Hematopoietic multipotent progenitor cell treated with erythropoietin and hydrocortisone succinate and interleukin-3 and kit ligand, for 8 days (in vitro differentiated cells): ENCODE measurements at places on chromosomes 6 and 20.
A peak's percentile ranks its signal among the peaks of the same experiment; 100 is the strongest.

- DNase-seq: no peak
Observed at GRCh38 chr6:10403385-10404106, 11.3 kb downstream of the TFAP2A start.

- DNase-seq: no peak
Observed at GRCh38 chr6:103797738-103798137, 1062.0 kb downstream of the HACE1 start.

GRCh38 chr6:137165375-137166246, 7.8 kb downstream of the IL22RA2 start:
- no peak for DNase-seq

GRCh38 chr6:23524548-23524947, 601.5 kb upstream of the NRSN1 start:
- DNase-seq: no peak

DNA sequence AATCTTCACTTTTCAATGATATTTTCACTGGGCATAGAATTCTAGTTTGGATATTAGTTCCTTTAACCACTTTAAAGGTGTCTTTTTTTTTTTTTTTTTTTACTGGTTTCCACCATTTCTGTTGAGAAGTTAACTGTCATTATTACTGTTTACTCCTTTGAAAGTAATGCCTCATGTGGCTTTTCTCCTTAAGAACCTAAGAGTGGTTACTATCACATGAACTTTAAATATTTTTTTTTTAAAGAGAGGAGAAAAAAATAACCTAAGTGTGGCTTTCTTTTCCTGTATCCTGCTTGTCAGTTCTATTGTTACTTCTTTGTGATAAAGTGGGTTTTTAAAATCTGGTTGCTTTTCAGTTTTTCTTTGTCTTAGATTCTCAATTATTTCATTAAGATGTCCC, 229.5 kb downstream of the CDH26 start:
- DNase-seq: no peak

DNA sequence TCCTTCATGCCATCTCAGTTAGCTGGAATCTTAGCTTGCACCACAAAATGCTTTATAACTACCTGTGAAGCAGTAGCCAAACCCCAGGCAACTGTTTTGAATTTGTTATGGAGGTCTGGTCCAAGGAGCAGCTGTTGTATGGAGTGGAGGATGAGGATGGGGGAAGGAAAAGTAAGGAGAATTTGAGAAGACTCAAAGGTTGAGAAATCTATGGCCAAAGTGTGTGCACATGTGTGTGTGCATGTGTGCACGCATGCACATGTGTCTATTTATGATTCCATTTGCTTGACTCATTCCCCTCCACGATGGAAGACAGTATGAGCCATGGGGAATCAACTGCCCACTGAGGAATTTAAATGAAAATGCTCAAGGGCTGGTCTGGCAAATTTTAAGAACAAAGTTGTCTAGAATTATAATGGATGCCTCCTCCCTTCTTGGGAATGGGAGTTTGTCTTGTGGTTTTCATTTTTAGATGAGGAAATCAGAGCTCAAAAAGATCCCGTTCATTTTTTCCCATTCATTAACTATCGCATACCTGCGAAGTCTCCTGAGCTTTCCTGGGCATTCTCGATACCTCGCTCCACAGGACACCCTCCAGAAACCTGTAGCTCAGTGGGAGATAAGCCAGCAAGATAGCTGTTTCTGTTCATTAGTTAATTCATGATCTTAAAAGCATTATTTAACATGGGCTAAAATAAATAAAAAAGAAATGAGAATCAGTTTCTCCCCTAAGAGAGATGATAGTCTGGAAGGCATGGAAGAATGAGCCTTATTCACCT, 152.3 kb upstream of the NEDD9 start:
- no peak for DNase-seq

- no peak for DNase-seq
Observed at GRCh38 chr6:12735786-12736185, 19.2 kb downstream of the PHACTR1 start.

- DNase-seq: no peak
Observed at GRCh38 chr6:5619249-5619648, 357.9 kb downstream of the FARS2 start.

DNA sequence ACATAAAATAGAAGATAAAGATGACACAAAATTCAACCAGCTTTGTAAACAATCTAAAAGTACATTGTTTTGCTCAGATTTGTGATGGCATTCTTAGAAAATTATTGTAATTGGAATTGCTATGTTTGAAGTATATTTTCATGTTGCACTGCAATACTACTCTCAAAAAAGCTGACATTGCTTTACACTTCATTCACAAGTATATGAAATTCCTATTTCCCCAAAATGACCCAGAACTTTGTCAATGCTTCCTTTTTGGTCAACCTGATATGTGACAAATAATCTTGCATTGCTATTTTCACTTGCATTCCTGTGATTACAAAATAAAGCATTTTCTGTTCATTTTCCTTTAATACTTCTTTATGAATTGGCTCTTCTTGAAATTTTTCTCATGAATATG, 104.1 kb upstream of the BMP5 start:
- DNase-seq: no peak

DNA sequence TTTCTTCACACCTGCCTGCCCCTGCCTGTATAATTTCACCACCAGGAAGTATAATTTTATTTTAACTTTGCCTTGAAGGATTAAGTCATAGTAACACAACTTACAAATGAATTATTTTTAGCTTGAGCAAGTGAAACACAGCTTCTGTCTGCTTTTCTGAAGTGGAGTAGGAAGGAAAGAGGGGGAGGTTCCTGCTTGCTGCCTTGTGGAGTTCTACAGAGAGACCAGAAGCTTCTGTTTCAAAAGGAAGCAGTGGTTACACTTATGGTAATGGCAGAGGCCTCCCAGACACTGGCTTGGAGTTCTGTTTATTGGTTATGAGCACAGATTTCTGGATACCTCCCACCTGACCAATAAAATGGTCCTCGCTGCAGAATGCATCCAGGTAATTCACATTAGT, 159.6 kb downstream of the TMEM200A start:
- no peak for DNase-seq

GRCh38 chr20:10105046-10105445, 70.3 kb downstream of the ANKEF1 start:
- DNase-seq: no peak

DNA sequence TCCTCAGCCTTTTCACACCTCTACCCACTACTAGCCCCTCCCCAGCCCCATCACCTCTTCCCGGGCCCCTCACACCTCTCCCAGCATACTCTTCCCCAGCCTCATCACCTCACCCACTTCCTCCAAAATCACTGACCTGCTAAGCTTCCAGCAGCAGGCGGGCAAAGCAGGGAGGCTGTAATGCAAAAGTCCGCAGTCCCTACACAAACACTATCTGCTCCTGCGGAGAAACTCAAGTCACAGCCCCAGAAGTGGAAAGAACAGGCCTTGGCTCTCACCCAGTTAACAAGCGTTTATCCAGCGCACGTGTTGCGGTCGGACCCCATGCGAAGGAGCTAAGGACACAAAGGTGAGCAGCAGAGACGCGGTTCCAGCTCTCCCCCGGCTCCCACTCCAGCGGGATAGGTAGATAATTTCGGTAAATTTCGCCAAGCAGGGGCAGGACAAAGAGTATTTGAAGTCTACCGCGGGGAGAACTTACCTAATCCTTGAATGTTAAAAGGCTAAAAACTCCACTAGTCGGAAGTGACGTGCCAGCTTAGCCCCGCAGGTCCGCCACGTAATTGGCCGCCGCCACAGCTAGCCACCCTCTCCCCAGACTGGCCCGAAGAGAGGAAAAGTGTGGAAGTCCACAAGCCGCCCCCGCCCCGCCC, 728 bp upstream of the TRIM39 start:
- DNase-seq: peak; percentile 81

GRCh38 chr20:58875111-58875510, 22.6 kb downstream of the GNAS start:
- DNase-seq: no peak

DNA sequence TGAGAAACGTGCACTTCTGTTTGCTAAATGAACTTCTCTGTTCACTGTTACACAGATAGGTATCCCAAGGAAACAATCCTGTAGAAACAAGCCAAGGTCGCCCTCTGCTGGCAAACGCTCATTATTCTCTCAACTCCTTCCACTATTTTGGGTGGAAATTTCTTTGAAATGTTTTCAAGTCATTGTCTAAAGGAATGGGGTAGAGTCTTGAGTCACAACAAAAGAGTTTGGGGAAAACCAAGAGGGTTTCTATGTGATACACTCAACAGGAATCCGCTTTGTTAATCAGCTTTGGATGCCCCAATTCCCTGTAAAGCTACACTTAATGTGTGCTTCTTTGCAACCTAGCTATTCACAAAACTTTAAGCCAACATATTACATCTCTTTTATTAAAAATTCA, 4.6 kb upstream of the RAE1 start:
- peak; percentile 74 for DNase-seq

- no peak for DNase-seq
Observed at GRCh38 chr6:104936766-104937535, 20.0 kb upstream of the LIN28B start.

DNA sequence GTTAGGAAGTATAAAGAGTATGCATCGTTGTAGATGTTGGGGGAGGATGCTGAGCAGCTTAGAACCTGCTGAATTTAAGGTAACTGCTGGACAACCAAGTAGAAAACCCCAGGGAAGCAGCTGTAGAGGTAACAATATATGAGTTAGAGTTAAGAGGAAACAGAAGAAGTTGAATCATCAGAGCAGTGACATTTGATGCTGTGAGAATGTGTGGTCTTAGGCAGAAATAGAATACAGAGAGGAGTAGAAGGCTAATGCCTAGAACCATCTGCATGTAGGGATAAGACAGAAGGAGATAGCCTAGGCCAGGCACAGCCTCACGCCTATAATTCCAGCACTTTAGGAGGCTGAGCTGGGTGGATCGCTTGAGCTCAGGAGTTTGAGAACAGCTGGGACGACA, 22.6 kb upstream of the DYNLRB1 start:
- no peak for DNase-seq

GRCh38 chr6:68951270-68951669, 316.2 kb downstream of the ADGRB3 start:
- no peak for DNase-seq

- no peak for DNase-seq
Observed at GRCh38 chr20:44990957-44991356, 24.6 kb downstream of the STK4 start.

GRCh38 chr6:112827793-112828192, 480.7 kb downstream of the RFPL4B start:
- no peak for DNase-seq

DNA sequence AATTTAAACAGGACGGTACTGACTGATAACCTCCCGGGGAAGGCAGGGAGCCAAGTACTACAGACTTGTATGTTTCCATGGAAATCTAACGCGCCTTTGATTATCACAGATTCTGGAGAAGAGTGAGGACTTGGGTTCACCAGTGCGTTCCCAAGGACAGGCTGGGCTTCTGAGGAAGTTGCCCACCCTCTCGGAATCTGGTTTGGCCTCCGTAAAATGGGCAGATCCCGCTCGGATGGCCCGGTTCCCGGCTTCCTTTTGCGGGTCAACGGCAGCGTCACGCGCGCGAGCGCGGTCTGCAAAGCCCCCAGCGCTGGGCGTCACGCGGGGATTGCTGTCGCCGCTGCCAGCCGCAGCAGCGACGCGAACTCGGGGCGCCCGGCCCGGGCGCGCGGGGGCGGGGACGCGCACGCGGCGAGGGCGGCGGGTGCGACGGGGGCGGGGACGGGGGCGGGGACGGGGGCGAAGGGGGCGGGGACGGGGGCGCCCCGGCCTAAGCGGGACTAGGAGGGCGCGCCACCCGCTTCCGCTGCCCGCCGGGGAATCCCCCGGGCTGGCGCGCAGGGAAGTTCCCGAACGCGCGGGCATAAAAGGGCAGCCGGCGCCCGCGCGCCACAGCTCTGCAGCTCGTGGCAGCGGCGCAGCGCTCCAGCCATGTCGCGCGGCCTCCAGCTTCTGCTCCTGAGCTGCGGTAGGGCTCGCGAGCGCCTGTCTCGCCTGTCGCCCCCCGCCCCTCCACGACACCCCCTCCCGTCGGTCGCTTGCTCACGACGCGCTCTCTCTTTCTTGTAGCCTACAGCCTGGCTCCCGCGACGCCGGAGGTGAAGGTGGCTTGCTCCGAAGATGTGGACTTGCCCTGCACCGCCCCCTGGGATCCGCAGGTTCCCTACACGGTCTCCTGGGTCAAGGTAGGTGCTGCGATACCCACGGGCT, at the start of gene CD83:
TSS of gene CD83 (plus strand) at position 615 of the 933 bp plus-strand sequence. CDS start at position 655, 40 bp downstream.
- DNase-seq: peak; percentile 82

DNA sequence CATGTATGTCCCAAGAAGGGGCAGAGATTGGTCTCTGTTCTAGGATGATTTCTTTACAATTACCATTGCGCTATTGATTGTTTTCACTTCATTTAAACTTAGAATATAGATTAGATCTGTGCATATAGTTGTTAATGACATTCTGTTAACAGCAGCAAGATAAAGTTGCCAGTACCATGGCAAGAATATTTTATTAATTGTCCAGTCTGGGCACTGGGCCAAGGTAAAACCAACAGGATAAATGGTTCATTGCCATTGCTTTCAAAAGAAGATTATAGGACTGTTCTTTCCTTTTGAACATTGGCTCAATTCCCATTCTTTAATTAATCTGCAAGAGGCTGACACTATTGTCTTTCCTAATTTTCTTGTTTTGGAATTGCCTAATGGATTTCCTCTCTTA, 592.4 kb downstream of the RFPL4B start:
- no peak for DNase-seq

- peak; percentile 33 for DNase-seq
Observed at GRCh38 chr20:32437391-32438074, 79.4 kb downstream of the ASXL1 start.

GRCh38 chr6:21284166-21284565, 309.4 kb upstream of the SOX4 start:
- no peak for DNase-seq

- no peak for DNase-seq
Observed at GRCh38 chr20:43977962-43978361, 63.3 kb downstream of the TOX2 start.

- DNase-seq: no peak
Observed at GRCh38 chr20:62606016-62606415, 36.3 kb upstream of the SLCO4A1 start.

DNA sequence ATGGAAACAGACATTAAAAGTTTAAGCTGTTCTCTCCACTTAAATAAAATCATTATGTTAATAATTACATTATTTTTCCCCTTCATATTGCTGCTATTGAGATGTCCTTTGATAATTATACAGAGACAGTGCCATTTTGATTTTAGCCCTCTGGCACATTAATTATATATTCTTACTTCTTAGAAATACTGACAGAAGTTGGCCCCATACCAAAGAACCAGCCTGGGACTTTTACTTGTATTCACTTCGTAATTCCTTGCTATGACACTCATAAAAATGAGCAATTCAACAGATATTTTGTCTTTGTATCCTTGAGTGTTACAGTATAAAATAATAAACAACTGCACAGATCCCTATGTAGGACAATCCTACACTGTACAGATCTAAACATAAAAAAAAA, 743.7 kb downstream of the TBC1D32 start:
- no peak for DNase-seq

GRCh38 chr20:48667889-48668413, 159.8 kb downstream of the PREX1 start:
- no peak for DNase-seq

GRCh38 chr6:105691081-105691480, 288.2 kb upstream of the PREP start:
- DNase-seq: no peak
